A549 (cell line): ENCODE measurements at places on chromosomes 7 and 10. TPM values are rescaled to one million over a fixed set of nuclear protein-coding genes. Genes with fewer than 3 reads are reported as not detected.

DNA sequence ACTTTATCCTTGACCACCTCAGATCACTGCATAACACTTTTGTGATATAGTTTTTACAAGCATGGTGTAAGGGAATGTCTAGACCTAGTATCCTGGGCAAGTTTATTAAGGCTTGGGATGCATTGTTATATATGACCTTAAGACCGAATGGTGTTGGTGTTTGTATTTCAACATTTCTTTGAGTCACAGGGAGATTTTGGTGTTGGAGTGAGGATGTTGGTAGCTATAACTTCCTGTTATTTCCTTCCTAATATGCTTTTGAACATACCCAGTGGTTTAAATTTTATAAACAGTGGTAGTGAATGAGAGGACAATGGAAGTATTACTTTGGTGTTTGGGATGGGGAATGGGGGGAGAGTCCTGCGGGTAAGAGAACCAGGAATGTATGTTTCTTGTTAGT lies 2.6 kb downstream of the EXOC4 start:
- DNase-seq: no peak

DNA sequence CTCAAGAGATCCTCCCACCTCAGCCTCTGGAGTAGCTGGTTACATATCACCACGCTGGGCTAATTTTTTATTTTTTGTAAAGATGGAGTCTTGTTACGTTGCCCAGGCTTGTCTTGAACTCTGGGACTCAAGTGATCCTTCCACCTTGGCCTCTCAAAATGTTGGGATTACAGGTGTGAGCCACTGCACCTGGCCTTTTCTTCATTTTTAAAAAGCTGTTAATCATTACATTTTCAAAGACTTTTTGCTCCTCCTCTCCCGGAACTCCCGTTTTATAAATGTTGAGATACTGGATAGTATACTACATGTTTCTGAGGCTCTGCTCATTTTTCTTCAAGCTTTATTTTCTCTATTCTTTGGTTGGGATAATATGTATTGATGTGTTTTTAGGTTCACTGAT lies 16.4 kb downstream of the AOAH start:
- no peak for DNase-seq

DNA sequence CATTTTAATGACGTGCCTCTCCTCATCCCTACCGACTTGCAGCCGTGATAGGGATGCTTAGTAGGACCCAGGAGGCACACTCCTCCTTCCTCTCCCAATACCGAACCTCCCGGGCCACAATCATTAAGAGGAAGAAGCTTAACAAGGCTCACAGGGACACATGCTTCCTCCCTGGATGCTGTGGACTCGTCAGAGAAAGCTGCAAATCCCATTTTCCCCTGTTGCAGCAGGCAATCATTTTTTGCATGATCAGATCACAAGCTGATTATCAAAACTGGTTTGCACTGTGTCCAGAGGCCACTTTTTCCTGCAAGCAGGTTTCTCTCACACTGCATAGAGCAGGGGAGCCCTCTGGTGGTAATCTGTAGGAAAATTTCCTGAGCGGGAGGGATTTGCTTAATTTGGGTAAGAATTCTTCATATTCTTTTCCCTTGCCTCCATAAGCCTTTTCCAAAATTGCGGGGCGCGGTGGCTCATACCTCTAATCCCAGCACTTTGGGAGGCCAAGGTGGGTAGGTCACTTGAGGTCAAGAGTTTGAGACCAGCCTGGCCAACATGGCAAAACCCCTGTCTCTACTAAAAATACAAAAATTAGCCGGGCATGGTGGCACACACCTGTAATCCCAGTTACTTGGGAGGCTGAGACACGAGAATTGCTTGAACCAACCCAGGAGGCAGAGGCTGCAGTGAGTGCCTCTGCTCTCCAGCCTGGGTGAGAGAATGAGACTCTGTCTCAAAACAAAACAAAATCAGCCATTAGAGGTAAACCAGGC lies 16.1 kb upstream of the LAMB4 start:
- DNase-seq: peak; percentile 75

DNA sequence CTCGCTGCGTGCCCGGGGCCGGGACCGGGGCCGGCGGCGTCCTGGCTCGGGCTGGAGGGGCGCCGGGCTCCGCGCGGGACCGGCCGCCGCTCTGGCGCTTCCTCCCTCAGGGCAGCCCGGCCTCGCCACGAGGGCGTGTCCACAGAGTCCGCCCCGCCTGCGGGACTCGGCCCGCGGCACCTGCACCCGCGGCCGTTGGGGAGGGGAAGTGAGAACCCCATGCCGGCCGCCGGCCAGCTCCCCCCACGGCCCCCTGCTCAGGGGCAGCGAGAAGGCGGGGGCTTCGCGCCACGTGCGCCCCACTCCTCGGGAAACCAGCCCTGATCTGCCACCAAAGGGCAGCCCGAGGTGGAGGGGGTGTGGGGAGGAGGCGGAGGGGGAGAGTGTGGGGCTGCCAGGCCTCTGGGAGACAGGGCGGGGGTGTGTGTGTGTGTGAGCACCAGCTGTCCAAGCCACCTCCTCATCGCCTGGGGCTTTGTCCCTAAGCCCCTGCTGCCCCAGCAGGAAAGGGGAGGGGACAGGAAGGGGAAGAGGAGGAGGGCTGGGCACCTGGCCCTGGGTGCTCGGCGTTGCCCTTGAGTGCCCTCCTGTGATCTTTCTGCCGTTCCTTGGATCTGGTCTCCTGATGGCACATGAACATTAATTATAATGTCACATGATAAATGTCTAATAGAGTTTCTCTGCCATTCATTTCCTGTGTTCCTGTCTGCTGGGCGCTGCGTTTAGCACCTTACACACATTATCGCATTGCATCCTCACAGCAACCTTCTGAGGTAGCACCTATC lies at the start of gene PIK3AP1:
TSS of gene PIK3AP1 (minus strand) at position 93 of the 785 bp plus-strand sequence. CDS start 120 bp downstream, outside the sequence.
- DNase-seq: peak; percentile 12

DNA sequence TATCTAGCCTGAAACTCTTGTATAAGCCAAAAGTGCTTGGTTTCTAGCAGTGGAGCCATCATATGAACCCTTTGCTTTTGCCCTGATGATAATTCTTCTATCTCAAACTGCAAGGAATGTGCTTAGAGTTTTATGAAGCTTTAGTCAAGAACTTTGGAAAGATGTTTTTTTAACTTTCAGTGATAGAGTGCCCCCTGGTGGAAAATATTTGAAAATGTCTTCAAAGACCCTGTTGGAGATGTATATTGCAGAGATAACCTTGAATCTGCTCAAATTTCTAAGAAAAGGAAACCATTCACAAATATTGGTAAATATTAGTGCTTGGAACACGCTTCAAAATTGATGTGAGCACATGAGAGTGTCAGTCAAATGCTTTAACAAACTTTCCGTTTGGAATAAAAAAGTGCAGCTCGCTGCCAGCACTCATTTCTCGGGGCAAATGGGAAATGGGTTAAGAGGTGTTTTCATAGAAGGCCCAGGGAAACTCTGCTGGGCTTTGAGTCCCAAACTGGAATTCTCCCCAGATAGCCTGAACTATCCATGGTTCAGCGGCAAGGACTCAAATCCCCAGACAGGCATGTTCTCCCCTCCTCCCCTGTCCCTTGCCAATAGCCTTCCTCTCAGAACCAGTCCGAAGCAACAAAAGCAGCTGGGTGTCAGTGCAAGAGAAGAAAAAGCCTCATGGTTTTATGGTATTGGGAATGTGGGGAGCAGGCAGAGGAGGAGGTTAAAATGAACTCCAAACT lies 129.3 kb downstream of the MYOF start:
- DNase-seq: peak; percentile 44

- DNase-seq: no peak
These were observed 228.2 kb downstream of the CHRM2 start for GRCh38 chr7:137096607-137097006.

DNA sequence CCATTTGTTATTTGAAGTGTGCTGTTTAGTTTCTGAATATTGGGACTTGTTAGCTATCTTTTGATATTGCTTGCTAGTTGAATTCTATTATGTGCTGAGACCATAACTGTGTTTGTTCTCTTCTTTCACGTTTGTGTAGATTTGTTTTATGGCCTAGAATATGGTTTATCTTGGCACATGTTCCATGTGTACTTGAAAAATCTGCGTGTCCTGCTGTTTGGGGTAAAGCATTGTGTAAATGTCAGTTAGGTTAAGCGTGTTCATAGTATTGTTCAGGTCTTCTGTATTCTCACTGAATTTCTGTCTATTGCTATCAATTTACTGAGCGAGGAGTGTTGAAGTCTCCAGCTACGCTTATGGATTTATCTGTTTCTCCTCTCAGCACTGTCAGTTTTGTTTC lies 19.4 kb downstream of the MMP21 start:
- no peak for DNase-seq

- peak; percentile 78 for DNase-seq
These were observed 7.8 kb upstream of the TRIM56 start for GRCh38 chr7:101077303-101078086.

DNA sequence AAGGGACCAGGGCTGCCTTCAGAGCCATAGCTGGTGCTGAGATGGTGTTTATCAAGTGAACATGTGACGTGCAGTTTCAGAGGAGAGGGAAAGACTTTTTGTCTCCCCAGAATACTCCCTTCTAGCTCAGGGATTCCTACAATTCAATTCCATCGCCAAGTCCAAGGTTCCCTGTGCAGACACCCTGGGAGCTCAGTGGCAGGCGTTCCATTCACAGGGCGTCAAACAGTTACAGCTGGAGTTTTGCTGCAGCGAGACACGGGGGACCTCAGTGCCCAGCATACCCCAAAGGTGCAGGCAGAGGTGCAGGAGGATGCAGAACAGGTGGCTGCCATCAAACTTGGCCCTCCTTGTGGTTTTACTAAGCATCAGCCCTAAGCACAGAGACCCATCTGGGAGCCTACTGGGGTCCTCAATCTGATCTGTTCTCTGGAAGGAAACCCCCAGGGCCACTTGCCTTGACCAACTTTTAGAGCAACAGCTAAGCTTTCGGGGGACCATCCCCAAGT lies 846 bp upstream of the CALML5 start:
- no peak for DNase-seq

GRCh38 chr10:99370993-99371392 lies 41.8 kb downstream of the CNNM1 start:
- DNase-seq: peak; percentile 61

DNA sequence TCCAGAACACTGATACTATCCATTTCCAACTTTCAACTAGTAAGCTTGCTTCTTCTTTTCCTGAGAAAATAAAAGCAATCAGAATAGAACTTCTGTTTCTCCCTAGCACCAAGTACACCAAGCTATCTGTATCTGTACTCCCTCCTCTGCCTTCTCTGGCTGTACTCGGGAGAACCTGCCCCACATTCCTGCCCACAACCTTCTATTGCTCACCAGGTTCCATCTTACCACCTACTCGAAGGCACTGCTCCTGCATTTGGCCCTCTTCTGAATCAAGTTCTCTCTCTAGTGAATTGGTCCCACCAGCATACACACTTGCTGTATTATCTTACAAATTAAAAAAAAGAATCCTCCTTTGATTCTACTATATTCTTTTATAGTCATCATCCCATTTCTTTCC lies 169.6 kb upstream of the PTN start:
- no peak for DNase-seq

- no peak for DNase-seq
These were observed 87.4 kb downstream of the ZFAND4 start for GRCh38 chr10:45585131-45585530.

- DNase-seq: no peak
These were observed 65.9 kb downstream of the GOLGA7B start for GRCh38 chr10:97915346-97916131.

DDC gene
- polyA plus RNA-seq: 1.0 to 2.1 TPM (median 1.3 TPM) in 3 replicates

PRLHR gene
- polyA plus RNA-seq: not detected in 3 replicates

EN2 gene
- 0.51 to 0.62 TPM (median 0.54 TPM) in 3 replicates for polyA plus RNA-seq

ADAM22 gene
- 0.29 to 0.53 TPM (median 0.52 TPM) in 3 replicates for polyA plus RNA-seq

CALY gene
- 0.63 to 0.89 TPM (median 0.73 TPM) in 3 replicates for polyA plus RNA-seq

LRRD1 gene
- polyA plus RNA-seq: not detected in 3 replicates

MYPN gene
- 1.5 to 1.8 TPM (median 1.5 TPM) in 3 replicates for polyA plus RNA-seq

C10orf105 gene
- polyA plus RNA-seq: not detected in 3 replicates

CNPY1 gene
- polyA plus RNA-seq: not detected in 3 replicates
